AG04450 (cell line): ENCODE measurements at places on chromosomes 5 and 9. TPM values are rescaled to one million over a fixed set of nuclear protein-coding genes. Genes with fewer than 3 reads are reported as not detected.

DNA sequence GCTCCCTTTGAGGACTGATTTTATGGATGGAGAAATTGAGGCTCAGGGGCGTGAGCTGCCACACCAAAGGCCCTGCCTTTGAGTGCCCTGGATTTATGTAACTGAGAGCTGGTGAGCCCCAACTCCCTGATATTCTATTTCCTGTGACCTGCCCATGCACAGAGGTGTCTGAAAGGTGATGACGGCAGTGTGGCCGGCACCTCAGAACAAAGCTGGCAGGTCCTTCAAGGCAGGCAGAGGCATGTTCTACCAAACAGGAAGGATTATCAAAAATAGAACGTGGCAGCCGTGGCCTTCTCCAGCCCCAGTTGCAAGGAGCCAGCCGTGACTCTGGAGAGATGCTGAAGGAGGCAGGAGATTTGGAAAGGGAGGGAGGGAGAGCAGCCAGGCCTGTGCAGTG lies 36.2 kb downstream of the INSYN2B start:
- DNase-seq = no peak

Gene TLX3
- polyA plus RNA-seq = not detected in 2 replicates

Gene PCDHGA8
- 0.93 and 1.1 TPM in 2 replicates for polyA plus RNA-seq

DNA sequence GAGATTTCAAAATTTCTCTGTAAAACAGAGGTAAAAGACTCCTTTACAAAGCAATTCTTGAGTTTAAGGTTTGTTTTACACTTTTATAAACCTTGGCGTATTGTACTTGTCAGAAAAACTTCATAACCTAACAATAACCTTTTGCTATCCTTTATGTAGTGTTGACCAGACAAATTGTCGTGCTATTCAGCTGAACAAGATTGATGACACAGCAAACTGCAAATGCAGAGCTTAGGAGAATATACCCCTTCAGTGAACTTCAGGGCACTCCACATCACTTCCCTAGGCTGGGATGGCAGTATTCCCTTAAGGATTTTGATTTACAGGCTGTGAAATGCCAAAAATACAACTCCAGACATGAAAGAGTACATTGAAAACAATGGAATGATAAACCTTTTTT lies 89.2 kb upstream of the CDH18 start:
- DNase-seq = no peak

Gene SLC35D2
- polyA plus RNA-seq = 18.1 and 24.1 TPM in 2 replicates
